Stimulated activated naive CD4-positive, alpha-beta T cell (primary cell): ENCODE measurements at places on chromosomes 11 and 22.

GRCh38 chr22:26672060-26672471, 14.7 kb downstream of the MIAT start:
- DNase-seq, result peak; percentile 46

DNA sequence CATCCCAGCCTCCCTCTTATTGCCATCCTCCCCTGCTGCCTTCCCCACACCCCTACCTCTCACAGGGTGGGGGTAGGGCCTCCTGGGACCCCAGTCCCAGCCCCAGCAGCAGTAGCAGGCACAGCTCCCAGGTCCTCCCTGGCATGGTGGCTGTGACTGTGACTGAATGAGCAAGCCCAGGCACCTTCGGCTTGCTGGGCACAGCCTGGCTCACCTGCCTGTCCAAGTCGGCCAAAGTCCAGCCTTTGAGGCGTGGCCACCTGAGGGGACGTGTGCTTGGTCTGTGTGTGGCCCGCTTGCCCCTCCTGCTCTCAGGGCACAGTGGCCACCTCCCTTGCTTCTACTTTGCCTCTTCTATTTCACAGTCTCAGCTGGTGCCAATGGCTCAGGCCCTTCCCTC, at the start of gene TREH:
TREH (minus strand) TSS at position 168 of the 400 bp plus-strand sequence; CDS start at position 145, 23 bp downstream.
- DNase-seq, result no peak

DNA sequence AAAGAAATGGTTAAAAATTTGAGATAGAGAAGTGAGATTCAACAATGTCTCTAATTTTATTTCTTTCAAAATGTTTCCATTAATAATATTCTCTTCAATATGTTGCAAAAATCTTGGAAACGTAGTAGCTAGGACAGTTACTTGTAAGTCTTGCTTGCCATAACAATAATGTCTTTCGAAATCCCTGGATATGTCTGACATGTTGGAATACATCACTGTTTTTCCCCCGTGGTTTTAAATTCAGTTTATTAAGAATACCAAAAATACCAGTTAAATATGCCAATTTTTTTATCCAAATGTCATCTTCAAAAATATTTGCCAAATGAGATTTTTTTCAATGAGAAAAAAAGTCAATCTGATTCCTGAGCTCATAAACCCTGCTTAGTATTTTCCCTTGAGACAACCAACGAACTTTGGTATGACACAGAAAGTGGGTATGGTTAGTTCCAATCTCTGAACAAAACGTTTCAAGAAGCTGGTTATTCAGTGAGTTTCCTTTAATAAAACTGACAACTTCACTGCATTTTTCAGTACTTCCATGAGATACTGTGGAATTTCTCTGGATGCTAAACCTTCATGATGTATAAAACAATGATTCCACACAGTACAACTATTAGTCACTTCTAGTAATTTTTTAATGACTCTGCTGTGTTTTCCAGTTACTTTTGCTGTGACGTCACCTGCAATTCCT, 36.7 kb upstream of the AMPD3 start:
- no peak for DNase-seq

GRCh38 chr11:1832211-1832919, 2.4 kb upstream of the SYT8 start:
- DNase-seq, result peak; percentile 51

DNA sequence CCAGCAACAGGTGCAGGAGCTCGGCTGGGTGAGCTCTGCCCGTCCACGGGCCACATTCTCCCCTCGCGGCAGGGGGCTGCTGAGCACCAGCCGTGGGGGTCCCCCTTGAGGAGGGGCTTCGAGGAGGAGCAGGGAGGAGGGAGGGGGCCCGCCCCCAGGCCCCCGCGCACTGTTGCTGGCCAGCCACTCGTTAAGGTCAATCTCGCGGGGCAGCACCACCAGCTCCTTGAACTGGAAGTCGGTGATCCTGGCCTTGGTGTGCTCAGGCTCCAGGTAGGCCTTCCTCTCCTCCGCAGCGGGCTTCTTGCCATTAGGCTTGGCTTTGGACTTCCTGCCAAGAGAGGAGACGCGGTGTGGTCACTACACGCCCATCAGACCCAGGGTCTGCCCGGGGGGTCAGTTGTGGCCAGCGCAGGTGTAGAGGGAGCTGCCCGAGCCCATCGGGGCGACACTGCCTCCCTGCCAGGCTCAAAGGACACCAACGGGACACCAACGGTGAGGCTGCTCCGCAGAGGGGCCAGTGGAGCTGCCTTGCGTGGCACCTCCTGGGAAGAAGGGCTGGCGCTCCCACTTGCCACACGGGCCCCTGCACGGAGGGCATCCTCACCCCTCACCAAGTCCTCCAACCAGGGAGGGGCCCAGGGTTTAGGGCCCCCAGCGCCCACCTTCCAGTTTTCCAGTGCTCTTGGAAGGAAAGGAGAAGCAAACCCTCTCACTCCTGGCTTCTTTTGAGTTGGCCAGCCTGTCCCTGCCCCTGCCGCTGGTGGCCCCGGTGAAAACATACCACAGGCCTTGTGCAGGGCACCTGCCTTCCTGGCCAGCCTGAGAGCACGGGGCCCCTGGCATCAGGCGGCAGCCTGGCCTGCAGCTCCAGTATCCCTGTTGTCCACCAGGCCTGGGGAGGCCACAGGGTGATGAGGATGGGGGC, 5.8 kb downstream of the MOB2 start:
- DNase-seq, result no peak

- DNase-seq, result no peak
These were observed 2.7 kb upstream of the LDHAL6A start for GRCh38 chr11:18452927-18453326.

- DNase-seq, result no peak
These were observed 37.5 kb upstream of the LINC01488 start for GRCh38 chr11:69443968-69444364.

DNA sequence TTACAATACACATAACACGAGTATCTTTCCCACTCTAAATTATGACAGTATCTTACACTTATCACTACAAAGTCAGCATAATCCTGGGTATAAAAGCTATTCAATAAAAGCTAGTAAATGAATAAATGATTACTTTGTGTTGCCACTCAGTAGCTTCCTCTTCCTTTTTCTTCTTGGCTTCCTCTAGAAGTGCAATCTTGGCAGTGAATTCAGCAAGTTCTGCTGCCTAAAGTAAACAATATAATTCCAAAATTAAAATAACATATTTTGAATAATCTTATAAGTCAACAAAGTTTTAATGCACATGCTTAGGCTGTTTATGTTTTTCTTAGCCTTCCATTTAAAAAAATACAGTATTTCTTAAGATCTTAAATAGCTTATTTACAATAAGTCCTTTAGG, 60.4 kb downstream of the RDX start:
- DNase-seq, result no peak
